Spinal cord (tissue), 10 donors: ENCODE measurements at places on chromosomes 5 and 9.

GRCh38 chr9:95327239-95327865 is 9.8 kb upstream of the FANCC start:
- DNase-seq, result no peak

GRCh38 chr5:108749128-108749861 is 1.6 kb downstream of the FER start:
- peak; percentile 35 for DNase-seq

DNA sequence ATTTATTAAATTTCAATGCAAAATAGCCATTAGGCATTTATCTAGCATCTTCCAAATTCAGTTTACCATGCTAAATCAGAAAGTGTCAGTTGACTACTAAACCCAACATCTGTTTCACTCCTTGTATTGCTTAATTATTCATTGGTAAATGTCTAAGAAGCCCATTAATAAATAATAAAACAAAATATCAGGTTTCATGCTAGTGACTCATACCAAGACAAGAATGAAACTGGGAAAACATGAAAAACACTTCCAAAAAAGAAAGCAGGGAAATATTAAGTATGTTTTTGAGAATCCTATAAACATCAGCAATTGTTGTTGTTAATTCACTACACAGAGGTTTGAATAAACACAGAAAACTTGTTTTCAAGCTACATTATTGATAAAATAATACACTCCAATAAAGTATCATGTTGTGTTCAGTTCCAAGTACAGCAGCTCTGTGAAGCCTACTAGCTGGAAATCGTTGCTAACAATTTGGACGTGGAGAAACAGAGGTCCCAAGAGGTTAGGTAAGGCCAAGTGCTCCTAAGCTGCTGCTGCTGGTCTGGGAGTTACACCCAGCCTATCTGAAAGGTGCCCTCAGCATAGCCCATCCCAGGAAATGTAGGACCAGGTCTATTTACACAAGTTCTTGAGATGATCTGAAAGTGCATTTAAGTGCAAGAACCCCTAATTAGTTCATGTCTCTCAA is 78.8 kb downstream of the GNAQ start:
- no peak for DNase-seq

DNA sequence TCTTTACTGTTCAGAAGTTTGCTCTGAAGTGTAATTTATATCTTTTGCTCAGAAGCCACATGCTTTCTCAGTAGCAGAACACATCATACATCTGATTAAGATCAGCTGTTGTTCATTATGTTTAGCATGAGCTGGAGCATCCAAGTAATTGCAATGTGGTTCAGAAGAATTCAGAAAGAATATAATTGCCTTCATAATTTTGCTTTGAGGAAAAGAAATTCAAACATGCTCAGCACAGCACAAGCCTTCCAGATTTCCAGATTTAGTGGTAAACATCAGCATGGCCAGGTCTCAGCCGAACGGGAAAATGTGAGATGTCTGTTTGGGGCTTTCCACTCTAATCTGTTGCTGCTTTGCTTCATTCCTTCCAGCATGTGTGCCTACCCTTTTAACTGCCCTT is 65.9 kb downstream of the ITGA1 start:
- peak; percentile 26 for DNase-seq

- no peak for DNase-seq
These were observed 84.8 kb downstream of the ADAMTS2 start for GRCh38 chr5:179260324-179261070.

- DNase-seq, result no peak
These were observed 596 bp downstream of the ENTREP1 start for GRCh38 chr9:69325409-69326212.

- no peak for DNase-seq
These were observed 45.3 kb downstream of the COL5A1 start for GRCh38 chr9:134686896-134687295.

DNA sequence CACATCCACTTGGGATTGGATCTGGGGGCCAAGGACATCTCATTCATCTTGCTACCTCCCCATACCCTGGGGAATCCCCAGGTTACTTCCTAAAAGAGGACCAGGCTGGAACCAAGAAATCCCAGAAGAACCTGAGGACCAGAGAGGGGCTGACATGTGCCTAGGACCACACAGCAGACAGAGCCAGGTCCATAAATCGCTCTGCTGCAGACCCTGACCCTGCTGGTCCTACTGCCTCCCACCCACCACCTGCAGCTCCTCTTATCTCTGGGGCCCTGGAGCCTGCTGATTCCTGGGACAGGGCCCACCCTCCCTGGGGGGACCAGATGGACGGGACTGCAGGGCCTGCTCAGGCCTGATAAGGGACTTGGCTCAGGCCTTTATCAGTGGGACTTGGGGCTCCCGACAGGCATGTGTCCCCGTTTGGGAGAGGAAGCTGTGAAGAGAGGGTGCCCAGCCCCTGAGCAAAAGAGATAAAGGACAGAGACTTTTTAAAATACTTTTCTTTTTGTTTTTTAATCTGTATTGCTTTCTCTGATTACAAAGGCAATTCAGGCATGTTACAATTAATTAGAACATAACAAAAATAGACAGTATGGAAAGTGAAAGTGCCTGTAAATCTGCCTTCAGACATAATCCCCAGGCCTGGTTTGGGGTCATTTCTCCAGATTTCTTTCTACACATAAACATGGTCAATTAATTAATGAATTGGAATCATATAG is 101.3 kb upstream of the LARP1 start:
- no peak for DNase-seq

DNA sequence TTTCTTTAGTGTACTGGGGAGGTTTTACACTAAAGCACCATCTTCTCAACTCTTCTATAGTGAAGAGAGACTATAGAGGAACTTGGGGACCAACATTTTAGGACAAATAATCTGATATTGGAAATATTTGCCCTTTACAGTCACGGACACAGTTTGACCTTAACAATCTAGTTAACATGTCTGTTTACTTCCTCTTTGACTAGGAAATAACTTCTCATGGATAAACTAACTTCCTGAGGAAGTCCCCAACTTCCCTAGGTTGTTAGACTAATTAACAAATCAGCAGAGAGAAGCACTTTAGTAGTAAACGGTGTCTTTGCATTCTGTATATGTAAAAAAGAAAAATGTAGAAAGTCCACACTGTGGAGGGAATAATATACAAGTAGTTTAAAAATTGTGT is 127.7 kb downstream of the FBXL7 start:
- DNase-seq, result no peak

DNA sequence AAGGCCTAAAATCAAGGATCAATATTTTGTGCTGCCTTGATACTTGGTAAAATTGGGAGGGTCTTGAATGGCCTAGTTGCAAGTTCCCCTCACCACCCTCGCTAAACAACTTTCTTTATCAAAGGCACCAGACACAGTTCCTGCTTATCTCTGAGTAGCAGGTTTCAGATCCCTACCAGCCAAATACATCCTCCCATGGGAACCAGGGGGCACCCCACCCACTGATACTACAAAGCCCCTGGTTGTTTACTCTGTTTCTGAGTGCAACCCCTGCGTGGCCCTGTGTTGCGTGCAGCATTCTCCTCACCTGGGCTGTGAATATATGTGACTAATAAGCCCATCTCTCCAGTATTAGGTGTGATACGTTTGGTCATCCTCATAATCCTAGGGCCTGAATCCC is 314.9 kb downstream of the DRD1 start:
- no peak for DNase-seq

DNA sequence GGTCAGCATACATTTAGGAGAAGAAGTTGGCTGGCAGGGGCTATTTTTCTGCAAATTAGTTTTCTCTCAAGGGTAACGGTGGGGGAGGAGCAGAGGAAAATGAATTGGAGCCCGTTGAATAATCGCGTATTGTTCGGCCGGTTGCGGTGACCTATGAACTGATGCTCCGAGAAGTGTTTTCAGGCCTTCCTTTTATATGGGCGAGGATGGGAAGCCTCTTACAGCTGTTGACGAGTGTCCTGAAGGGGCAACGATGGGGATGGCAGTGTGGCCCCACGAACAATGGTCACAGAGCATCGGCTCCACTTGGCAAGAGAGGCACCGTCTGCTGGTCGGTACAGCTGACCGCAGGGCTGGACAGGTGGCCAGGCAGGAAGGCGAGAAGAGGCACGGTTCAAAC is 400.7 kb downstream of the ZSWIM6 start:
- no peak for DNase-seq

DNA sequence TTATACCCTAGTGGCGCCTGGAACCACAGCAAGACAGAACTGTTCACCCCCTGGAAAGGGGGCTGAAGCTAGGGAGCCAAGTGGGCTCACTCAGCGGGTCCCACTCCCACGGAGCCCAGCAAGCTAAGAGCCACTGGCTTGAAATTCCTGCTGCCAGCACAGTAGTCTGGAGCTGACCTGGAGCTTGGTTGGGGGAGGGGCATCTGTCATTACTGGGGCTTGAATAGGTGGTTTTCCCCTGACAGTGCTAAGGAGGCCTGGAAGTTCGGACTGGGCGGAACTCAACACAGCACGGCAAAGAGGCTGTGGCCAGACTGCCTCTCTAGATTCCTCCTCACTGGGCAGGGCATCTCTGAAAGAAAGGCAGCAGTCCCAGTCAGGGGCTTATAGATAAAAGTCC is 19.5 kb downstream of the BTNL3 start:
- DNase-seq, result no peak

GRCh38 chr5:132003982-132004381 is 7.5 kb downstream of the ACSL6 start:
- peak; percentile 33 for DNase-seq

GRCh38 chr5:56670916-56671315 is 144.4 kb upstream of the MAP3K1 start:
- no peak for DNase-seq

- no peak for DNase-seq
These were observed 71.8 kb downstream of the SMARCA2 start for GRCh38 chr9:2086971-2087370.

DNA sequence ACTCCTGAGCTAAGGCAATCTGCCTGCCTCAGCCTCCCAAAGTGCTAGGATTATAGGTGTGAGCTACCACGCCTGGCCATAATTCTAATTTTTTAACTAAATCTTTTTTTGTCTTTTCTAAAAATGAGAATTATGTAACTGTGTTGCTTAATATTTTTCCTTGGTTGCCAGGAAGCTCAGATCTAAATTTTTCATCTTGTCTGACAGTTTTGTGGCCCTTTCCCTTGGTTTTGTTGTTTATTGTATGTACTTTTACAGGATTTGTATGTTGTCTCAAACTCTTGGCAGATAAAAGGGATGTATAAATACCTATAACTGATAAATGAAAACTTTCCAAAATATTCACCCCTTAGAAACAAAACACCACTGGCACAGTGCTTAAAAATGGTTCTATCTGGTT is 88.2 kb upstream of the KLF9 start:
- DNase-seq, result no peak

DNA sequence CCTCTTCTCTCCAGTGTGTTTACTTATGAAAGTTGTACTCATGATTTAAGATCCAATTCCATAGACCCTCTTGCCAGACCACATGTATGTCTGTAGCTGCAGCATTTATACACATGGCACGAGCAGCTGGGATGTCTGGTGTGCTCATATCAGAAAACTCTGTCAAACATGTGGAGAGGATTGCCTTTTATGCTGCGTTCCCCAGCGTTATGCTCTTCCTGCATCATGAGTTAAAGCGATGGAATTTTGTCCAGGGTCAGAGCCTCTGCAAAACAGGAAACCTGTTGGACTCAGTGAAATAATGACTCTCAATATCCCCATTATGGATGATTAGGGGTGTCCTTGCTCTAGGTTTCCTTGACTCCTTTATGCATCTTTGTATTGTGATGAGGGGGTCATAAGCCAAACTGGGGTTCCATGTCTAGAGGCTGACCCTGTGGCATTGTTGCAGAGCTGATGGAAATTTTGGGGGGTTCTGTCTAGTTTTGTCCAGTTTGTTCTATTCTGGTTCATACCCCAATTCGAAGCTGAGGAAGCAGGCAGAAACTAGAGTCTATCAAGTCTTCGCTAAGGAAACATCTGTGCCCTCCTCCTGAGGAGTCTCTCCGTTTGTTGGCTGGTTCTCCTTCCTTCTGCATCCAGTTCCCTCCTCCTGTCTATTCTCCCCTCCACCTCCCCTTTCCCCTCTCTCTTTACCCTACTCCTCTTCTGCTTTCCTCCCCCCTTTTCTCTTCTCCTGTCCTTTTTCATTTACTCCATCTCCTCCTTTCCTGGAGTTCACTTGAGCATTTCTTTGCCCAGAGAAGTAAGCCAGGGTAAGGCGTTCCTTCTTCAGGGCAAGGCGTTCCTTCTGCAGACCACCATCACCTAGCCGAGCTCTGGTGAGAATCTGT is 252.8 kb downstream of the MAST4 start:
- no peak for DNase-seq

DNA sequence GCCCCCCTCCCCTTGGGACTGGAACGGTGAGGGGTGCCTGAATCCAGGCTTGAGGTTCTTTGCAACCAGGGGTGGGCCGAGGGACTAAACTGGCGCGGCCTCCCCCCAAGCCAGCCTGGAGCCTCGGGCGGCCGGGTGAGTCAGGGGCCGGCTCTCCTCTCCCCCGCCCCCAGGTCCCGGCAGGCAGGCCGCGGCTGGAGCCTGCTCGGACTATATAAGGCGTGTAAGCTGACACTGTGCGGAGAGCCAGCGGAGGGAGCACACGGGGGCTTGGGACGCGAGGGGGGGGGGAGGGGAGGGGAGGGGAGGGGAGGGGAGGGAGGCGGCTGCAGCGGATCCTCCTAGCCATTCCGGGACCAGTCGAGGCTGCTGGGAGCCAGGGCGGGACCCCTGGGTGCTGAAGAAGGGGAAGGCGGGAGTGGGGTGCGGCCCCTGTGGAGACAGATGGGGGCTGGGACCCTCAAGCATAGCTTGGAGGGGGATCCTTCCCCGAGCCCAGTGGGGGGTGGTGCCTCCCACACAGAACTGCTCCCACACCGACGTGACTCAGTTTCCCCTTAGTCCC is 595 bp downstream of the PDLIM7 start:
- no peak for DNase-seq

DNA sequence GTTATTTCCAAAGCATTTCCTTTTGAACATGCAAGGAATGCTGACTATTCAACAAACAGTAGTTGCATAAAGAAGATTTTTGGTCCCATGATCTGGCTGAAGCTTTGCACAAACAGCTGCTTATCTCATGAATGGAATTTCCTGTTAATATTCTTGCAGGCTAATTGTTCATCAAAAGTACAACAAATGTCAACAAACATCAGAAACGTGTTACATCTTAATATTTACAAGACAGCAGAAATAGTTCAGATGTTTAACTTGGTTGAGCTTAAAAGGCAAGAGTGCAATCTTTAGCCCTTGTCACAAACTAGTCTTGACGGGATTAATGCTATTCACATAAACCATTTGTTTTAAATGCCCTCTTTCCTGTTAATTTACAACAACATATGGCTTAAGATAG is 47.9 kb upstream of the BASP1 start:
- no peak for DNase-seq

- no peak for DNase-seq
These were observed 567.9 kb upstream of the DAB2 start for GRCh38 chr5:39992617-39993202.

DNA sequence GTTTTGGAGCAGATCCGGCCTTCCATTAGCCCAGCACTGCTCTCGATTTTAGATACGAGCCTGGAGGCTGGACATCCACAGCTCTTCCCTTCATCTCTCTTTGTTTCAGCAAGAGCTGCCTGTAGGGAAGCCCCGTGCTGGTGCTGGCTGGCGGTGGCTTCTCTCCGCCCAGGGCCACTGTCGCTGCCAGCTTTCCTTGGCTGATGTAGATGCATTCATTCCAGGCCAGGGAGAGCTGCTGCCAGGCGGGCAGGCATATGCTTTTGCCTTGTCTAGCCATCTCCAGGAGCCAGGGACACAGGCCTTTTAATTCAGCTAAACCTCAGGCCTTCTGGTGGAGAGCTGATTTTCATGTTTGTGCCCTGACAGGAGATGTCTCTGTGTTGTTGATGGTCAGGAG is 409.3 kb upstream of the CLINT1 start:
- DNase-seq, result no peak
